ENCODE measurements at places on chromosomes 2 and 18.
A peak's percentile ranks its signal among the peaks of the same experiment; 100 is the strongest.

DNA sequence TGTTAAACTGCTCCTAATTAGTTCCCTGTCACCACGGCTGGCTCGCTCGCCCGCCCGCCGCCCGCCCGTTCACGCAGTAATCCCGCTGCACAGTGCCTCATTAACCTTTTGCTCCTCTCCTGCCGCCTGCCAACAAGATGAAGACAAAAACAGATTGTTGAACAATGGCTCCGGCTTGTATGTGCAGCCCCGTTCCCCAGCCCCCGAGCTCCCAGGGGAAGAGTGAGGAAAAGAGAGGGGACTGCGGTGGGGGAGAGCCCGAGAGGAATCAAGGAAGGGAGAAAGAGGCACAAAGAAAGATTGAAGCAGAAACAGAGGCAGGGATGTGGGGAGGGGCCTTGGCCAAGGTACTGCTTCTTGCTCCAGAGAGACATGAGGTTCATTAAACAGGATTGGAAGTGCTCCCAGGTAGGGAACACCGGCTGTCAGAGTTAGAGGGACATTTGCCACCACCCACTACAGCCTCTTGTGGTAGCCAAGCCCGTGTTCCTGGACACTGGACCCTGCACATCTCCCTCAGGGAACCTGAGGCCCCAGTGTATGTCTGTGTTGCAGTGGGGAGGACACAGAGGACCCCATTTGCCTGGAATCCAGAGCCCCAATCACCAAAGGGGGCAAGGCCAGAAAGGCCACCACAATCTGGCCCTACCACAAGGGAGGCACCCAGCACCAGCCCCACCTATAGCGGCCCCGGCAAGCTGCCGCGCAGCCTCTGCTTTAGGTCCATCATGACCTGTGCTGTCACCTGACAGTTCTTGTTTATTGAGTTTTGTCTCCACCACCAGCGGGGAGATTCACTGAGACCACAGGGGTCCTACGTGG lies 38.1 kb downstream of the EMX1 start:
- DNase-seq = no peak
- H3K36me3 ChIP-seq = no peaks in the 10 kb centered on the region
- no peaks in the 10 kb centered on the region for H3K4me1 ChIP-seq
- H3K4me3 ChIP-seq = no peak overlapping the region
- no peak overlapping the region for H3K27ac ChIP-seq

DNA sequence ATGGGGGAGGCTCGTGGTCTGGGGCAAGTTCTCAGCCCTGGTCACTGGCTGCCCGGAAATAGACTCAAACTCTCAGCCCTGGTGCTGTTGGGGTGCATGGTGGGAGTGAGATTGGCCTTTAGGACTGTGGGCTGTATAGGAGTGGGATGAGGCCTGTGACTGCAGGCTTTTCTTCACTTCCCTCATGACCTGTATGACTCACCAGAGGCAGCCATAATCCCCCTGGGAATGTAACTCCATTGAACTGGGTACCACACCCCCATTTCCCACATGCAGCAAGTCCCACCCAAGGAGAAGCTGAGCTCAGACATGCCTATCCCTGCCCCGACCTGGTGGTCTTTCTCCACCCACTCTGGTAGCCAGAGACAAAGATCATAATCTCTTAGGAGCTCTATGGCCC lies 177.7 kb upstream of the OSR1 start:
- H3K36me3 ChIP-seq = no peaks in the 10 kb centered on the region
- H3K4me3 ChIP-seq = no peak overlapping the region
- H3K27me3 ChIP-seq = peaks cover 3% of the 10 kb centered on the region
- H3K4me1 ChIP-seq = peaks cover 23% of the 10 kb centered on the region
- DNase-seq = no peak
- H3K27ac ChIP-seq = no peak overlapping the region

DNA sequence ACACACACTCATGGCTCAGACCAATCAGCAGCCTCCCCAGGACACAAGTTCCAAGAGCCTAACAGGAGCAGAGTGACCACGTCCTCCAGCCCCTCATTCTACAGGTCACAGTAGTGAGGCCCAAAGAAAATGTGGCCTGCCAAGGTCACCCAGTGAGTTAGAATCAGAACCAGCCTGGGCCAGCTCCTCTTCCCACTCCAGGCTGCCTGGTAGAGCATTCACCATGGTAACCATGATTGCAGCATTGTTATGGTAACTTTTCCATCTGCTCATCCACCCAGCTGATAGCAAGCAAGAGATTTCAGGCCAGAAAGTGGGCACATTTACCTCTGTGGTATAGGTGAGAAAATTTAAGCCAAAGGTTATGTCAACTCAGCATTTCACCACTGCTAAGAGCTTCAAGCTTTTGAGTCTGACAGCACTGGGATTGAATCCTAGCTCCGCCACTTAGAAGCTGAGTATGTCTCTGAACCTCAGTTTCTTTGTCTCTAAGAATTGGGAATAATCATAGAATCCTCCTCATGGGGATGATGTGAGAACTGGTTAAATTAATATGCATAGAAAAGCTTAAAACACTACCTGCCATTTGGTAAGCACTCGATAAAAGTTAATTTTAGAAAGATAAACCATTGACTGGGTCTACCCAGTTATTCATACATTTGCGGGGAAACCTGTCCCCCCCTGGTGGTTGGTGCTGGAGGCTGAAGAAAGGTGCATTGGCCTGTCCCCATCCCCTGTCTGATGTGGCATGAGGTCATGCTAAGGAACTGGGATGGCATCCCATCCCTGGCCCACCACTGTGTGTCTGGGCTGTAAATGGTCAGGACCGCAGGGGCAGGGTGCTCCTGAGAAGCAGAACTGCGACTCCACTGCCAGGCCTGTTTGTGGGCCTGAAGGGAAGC lies 181.5 kb downstream of the KLHL29 start:
- peaks cover 79% of the 10 kb centered on the region for H3K4me1 ChIP-seq
- no peaks in the 10 kb centered on the region for H3K36me3 ChIP-seq
- H3K27me3 ChIP-seq = no peaks in the 10 kb centered on the region
- peak overlapping the region; percentile 74 for H3K27ac ChIP-seq
- H3K4me3 ChIP-seq = no peak overlapping the region
- no peak for DNase-seq

GRCh38 chr2:26355038-26355995 lies 8.7 kb upstream of the ADGRF3 start:
- no peak for DNase-seq
- no peaks in the 10 kb centered on the region for H3K36me3 ChIP-seq
- H3K27ac ChIP-seq = peak overlapping the region; percentile 70
- H3K4me1 ChIP-seq = peaks cover 12% of the 10 kb centered on the region

DNA sequence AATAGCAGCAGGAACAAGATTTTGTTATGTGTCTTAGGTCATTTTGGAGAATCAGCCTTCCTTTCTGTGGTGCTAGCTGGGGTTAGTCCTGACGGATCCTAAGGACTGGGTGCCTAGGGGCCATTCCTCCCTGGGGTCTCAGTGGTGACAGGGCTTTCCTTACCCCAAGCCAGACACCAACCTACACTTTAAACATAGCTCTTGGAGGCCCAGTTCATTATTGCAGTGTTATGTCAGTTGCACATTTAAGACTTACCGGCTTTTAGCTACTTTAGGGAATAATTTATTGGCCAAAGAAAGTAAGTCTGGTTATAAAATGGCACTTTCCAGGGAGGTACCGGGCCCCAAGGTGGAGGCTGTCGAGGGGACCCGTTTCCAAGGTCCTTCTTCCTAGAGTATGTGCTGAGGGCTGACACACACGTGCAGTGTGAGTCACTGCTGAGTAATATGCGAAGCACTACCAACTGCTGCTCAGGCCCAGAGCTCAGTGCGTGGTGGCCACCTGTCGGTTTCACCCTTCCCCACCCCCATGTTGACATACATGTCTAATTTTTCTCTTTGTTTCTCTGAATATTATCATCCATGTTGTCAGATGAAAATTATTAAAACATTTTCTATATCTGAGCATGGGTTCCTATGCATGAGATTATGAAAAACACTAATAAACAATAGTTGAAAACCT lies 37.0 kb upstream of the GRHL1 start:
- no peaks in the 10 kb centered on the region for H3K36me3 ChIP-seq
- H3K27ac ChIP-seq = peak overlapping the region; percentile 50
- peaks cover 3% of the 10 kb centered on the region for H3K4me1 ChIP-seq
